Lung microvascular endothelial cell (primary cell): ENCODE measurements at places on chromosomes 6 and 20. TPM values are rescaled to one million over a fixed set of nuclear protein-coding genes. Genes with fewer than 3 reads are reported as not detected.

Gene HEY2
- total RNA-seq: 0.22 TPM in 1 of 2 replicates, not detected in the other

- DNase-seq: peak; percentile 15
Measured at GRCh38 chr6:40999569-40999968, 39.5 kb downstream of the UNC5CL start.

DNA sequence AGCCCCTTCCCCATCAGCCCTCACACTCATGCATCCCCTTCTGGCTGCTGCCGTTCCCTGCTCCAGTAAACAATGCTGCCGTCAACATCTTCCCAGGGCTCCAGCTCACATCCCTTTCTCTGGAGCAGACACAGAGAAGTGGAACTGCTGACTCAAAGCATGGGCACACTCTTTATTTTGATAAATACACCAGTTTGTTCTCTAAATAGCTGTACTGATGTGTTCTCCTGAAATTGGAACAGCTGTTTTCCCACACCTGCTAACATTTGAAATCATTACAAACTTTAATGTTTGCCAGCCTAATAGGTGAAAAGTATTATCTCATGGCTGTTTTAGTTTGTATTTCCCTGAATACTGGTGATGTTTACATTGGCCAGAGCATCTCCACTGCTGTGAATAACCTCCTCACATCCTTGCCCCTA is 102.1 kb upstream of the NXT1 start:
- DNase-seq: peak; percentile 40

Gene PSORS1C2
- total RNA-seq: not detected in 2 replicates

Gene C4A
- 0.44 and 1.8 TPM in 2 replicates for total RNA-seq

DNA sequence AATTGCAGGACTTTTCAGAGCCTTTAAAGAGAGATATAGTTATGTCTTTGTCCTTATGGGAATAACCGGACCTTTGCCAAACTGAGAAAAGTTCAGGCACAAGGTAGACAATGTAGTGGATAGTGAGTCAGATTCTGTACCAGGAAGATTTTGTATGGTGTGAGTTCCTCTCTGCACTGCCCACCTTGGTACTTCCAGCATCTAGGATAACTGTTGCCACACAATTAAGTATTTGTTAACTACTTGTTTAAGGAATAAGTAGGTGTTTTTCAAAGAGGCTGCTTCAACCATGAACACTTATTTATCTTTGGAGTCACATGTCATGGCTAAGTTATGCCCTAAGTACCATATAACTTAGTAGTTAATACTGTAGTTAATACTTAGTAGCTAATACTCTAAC is 131.8 kb upstream of the DOK5 start:
- no peak for DNase-seq

Gene MYB
- total RNA-seq: not detected in 2 replicates

DNA sequence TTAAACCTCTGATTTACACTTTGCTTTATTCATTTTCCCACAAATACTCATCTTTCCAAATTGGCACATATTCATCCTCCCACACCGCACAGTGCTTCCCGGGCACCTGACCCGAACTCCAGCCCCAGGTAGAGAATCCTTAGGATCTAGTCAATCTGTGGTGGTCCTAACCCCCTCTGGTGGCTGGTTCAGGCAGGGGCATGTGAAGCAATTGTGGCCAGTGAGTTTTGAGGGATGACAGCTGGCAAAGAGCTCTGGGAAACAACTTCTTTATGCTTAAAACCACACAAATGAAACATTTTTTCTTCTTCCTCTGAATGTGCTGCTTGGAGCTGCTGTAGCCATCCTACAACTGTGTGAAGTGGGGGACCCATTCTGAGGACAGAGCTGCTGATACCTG is 54.7 kb downstream of the ELOVL5 start:
- DNase-seq: peak; percentile 36

DNA sequence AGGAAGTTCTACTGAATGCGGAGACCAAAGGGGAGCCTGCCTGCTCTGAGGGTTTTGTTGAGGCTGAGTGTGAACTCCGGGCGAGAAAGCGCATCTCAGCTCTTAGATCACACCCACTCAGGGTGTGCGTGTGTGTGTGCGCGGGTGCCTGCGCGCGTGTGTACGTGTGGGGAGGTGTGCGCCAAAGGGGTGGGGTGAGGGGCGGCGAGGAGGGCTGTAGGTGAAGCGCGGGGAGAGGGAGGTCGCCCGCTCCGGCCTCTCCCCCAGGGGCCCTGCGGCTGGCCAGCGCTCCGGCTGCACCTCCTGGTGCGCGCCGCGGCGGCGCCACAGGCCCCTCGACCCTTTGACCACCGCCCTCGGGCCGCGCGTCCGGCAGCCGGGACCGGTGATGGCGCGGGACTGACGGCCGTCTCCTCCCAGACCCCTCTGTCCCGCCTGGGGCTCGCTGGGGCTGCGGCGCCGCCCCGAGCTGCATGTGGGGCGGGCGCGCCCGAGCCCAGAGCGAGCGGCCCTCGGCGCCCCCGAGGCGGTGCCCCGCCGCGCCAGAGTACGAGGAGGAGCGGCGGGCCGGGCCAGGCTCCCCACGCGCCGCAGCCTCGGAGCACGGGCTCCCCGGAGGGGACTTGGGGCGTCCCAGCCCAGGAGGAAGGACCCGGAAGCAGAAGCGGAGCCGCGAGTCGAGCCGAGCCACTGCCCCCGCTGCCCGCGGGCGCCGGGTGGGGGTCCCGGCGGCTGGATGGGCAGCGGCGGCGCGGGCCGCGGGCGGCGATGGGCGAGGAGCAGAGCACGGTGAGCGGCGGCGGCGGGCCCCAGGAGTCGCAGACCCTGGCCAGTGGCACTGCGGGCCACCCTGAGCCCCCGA is at the start of gene RNF217:
Gene RNF217, plus strand, starts transcription at position 661 of the 862 bp plus-strand sequence. Its CDS starts 108 bp downstream, at position 769.
- peak; percentile 68 for DNase-seq

DNA sequence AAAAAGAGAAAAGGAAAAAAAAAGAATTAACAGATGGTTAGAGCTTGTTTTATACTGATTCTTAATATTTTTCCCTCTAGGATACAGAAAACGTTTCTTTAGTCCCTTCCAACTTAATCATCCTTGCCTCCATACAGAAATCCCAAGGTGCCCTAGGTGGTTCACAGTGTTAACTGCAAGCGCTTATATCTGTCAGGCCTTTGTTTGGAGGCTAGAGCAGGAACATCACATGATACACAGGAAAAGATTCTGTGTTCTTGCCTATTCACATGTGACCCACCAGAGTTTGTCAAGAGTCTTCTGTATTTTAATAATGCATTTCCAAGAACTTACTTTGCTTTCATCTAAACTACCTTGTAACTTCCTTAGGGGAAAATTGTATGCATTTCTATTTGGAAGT is 31.3 kb downstream of the ANKRD6 start:
- DNase-seq: no peak

- no peak for DNase-seq
Measured at GRCh38 chr6:32883789-32884188, 29.8 kb downstream of the PSMB9 start.

Gene TSHZ2
- 0.22 and 4.0 TPM in 2 replicates for total RNA-seq

Gene OR2H1
- total RNA-seq: not detected in 2 replicates

Gene RPP21
- total RNA-seq: 16.1 and 20.8 TPM in 2 replicates

- no peak for DNase-seq
Measured at GRCh38 chr20:10928841-10929421, 255.1 kb upstream of the JAG1 start.

DNA sequence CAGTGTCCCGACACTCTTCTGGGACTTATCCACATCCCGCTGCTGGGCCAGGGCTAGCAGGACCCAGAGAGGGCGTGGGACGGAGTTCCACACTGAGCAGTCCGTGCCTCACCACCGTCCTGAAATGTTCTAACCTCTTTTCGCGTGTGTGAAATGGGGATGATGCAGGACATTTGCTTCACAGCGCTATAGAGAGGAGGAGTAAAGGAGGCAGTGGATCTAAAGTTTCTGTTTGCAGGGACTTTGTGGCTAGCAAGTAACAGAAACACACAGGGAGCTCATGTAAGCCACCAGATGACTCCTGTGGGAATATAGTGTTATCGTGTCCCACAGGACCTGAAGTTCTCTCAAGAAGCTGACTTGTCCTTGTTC is 634 bp downstream of the ITPA start:
- DNase-seq: peak; percentile 26

GRCh38 chr6:156928972-156929371 is 151.8 kb downstream of the ARID1B start:
- DNase-seq: no peak

GRCh38 chr6:130602151-130602770 is 224.9 kb upstream of the SMLR1 start:
- peak; percentile 90 for DNase-seq

Gene PHACTR3
- 1.6 and 3.1 TPM in 2 replicates for total RNA-seq

Gene GRIK2
- under 0.01 TPM in 1 of 2 replicates, not detected in the other for total RNA-seq

Gene STMN3
- total RNA-seq: under 0.01 and 1.1 TPM in 2 replicates

- no peak for DNase-seq
Measured at GRCh38 chr20:39745380-39745779, 783.2 kb downstream of the DHX35 start.

Gene KIF13A
- 19.4 and 23.3 TPM in 2 replicates for total RNA-seq

- DNase-seq: no peak
Measured at GRCh38 chr6:40325041-40325440, 262.1 kb downstream of the LRFN2 start.

DNA sequence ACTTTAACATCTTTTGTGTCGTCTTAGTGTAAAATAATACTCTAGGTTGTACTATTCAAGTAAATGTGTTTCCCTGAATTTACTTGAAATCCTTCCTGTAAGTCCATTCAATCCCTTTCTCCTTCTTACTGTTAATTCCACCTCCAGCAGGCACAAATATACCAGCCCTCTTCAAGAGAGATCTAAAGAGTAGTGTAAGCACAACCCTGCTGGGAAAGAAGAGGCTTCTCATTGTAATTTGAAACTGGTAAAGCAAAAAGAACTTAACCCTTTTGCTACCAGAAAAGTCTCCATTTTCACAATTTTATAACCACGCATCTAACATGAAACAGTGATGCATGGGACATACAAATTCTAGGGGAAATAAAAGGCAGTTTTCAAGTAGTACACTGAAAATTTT is at the start of gene BMP5:
Gene BMP5, minus strand, starts transcription at position 191 of the 400 bp plus-strand sequence. CDS start 725 bp downstream, outside the sequence.
- DNase-seq: no peak

DNA sequence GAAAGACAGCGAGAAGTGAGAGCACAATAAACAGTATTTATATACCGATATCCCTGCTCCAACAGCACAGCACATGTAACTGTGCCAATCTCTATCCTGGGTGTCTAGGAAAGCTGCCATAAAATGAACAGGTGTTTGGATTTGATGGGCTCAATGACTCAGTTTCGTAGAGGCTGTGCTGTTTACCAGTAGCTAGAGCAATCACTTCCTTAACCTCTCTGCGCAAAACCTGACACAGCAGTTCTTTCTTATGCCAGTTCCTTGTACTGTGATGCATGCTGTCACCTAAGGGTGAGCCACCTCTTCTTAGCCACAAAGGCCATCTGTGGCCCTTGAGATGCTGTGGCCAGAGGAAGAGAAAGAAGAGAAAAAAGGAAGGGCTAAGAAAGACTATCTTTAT is 59.3 kb downstream of the SHPRH start:
- no peak for DNase-seq

Gene HLA-DOA
- total RNA-seq: not detected in 2 replicates

DNA sequence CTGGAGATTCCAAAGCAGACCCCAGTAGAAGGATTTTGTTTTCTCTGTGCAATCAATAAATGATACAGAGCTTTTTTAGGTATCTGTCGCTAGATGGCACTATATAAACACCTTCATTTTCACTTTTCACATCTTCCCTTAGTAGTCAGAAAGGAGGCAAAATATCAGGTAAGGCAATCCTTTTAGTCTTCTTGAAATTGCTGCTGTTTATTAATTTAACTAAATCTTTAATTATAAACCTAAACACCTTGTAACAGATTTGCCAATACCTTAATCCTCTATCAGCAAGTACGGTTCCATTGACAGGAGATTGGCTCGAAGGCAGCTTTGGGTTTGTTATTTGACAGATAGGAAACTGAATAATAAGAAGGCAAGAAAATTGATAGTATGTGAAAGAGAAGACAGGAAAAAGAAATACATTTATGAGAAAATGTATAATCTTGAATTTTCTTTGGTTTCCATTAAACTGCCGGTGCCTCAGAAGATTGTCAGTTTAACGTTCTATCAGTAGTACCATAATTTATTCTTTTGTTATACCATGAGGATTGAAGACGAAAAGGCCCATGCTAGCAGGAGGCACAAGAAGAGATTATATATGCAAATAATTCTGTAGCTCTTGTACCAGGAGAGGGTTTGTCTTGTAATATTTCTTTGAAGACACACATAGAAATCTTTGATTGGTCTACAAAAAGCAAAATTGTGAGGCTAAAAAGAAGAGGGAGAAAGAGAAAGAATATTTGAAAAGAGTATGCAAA is 23.5 kb upstream of the IBTK start:
- DNase-seq: peak; percentile 34

- DNase-seq: no peak
Measured at GRCh38 chr20:58395604-58396003, 6.6 kb downstream of the VAPB start.

DNA sequence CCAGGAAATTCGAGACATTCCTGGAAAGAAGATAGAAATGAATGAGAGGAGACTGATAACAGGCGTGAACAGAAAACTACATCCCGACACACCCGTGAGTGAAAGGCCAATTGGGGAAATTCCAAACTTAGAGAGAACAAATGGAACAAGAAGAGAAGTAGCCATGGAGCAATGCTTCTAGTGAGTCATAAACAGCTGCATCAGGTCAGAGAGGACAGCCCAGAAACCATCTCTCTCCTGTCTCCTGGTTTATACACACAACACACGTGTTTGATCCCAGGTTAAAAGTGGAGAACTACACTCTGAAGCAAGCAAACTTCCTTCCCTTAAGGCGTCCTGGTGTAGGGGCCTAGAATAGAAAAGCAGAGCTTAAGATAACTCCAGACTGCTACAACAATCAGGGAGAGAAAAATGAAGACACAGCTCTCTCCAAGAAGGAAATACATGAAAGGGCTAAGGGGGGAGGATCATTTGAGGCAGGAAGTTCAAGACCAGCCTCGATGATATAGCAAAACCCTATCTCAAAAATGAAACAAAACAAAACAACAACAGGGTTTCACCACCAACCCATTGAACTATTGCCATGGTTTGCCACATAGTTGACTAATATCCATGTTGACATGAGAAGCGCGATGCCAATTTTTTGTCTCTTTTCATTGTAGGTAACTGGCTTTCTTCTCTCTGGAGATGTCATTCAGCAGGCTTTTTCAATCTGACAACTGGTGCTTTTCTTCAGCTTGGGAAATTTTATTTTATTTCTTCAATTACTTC is 26.9 kb downstream of the NRN1 start:
- DNase-seq: peak; percentile 33

Gene PRRT1
- 0.20 TPM in 1 of 2 replicates, not detected in the other for total RNA-seq

- DNase-seq: no peak
Measured at GRCh38 chr6:29532320-29532951, 27.1 kb downstream of the UBD start.

Gene GSTA4
- 9.7 and 14.4 TPM in 2 replicates for total RNA-seq

Gene COX4I2
- total RNA-seq: not detected in 2 replicates

GRCh38 chr6:161274488-161274858 is 612 bp upstream of the AGPAT4 start:
- no peak for DNase-seq

GRCh38 chr20:60034231-60035110 is 76.2 kb downstream of the CDH26 start:
- no peak for DNase-seq
